ENCODE measurements at places on chromosomes 4 and X.

DNA sequence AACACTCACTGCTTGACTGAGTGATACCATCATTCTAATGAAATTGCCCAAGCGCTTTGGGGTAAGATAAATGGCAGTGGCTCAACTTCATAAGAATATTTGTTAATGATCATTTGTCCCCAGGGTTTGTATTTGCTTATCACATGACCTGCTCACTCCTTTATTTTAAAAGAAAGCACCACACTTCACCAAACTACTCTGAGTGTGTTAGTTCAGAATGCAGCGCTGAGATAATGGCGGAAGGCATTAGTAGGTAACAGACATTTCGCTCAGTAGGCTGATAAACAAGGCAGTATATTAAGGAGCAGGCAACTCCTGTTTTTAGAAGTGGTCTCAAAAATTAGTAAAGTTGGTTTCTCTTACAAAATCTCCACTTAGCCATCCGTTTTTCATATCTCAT lies 1.6 kb downstream of the SNX25 start:
- peak; percentile 48 for DNase-seq

GRCh38 chr4:142351958-142352357 lies 494.1 kb downstream of the INPP4B start:
- peak; percentile 97 for DNase-seq

- DNase-seq = no peak
Observed at GRCh38 chr4:134189480-134189879, 12.1 kb downstream of the PABPC4L start.

DNA sequence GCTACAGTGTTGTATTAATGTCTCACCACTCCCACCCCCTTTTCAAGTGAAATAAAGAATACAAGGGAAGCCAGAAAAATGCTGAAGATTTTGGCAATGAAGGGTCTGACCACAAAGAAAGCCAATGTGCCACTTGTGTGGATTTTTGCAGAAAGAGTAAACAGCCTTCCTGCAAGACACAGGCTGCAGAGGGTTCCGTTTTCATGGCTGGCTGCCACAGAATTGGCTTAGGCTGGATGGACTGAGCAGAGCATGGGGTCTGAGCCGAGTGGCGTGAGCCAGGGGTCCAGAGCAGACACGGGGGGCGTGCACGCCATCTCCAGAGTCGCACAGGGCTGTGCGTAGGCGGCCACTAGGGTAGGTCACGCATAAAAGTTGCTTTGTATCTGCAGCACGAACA lies 69.2 kb downstream of the MTNR1A start:
- DNase-seq = no peak

DNA sequence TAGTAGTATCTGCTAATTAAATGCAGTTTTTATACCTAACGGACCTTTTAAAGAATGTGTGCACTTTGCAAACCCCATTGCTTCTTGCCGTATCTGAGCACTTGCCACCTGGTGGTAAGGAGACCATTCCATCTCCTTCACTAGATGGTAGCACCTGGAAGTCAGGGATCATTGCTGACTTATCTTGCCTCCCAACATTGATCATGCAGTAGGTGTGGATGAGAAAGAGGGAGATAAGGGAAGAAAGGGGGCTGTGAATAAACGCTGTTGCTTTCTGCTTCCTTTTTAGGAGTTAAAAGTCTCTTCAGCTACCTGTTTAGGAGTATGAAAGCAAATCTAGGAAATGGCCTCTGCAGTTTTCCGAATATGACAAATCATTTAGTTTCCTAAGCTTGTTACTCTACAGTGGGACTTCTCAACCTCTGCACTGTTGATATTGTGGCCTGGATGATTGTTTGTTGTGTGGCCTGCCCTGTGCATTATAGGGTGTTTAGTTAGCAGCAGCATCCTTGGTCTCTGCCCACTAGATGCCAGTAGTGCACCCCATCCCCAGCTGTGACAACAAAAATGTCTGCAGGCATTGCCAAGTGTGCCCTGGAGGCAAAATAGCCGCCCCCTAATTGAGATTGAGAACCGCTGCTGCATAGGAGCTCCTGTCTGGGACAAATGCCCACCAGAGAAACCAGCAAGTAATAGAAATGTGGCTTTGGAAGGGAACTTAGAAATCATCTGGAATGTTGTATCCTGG lies 38.8 kb downstream of the GAB1 start:
- DNase-seq = peak; percentile 58

DNA sequence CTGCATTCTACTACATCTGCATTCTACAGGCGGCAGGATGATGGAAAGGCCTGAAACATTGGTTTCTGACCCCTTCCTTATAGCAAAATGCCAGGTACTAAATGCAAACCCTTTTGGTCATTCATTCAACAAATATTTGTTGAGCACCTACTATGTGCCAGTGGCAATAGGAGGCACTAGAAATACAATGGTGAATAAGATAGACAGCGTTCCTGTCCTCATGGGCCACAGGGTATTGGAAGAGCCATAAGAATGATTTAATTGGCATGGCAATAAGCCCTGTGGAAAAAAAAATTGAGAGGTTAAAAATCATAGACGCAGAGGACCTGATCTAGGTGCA lies 17.3 kb upstream of the LAP3 start:
- no peak for DNase-seq

- peak; percentile 73 for DNase-seq
Observed at GRCh38 chr4:133151691-133152329, 2.7 kb downstream of the PCDH10 start.

DNA sequence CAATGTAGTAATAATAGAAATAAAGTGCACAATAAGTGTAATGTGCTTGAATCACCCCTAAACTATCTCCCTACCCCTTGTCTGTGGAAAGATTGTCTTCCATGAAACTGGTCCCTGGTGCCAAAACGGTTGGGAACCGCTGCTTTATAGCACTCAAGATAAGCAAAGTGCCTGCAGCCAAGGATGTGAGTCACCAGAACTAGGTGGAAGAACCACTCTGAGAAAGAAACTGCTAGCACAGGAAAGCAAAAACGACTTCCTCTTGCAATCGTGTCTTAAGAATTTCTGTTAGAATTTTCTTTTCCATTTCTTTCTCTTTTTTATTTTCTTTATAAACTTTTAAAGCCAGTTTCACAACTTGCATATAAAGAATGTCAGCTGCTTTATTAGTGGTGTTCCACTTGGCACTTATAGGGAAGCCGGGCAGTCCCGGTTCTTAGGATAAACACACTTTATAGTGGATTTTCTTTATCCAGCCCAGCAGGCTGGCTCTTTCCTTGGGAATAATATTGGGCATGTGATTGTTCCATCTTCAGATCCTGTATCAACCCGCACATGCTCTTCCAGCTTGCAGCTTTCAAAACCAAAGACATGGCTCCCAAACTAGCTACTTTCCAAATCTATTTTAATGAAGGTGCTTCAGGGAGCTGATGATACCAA lies 32.3 kb upstream of the CXCL8 start:
- peak; percentile 90 for DNase-seq

DNA sequence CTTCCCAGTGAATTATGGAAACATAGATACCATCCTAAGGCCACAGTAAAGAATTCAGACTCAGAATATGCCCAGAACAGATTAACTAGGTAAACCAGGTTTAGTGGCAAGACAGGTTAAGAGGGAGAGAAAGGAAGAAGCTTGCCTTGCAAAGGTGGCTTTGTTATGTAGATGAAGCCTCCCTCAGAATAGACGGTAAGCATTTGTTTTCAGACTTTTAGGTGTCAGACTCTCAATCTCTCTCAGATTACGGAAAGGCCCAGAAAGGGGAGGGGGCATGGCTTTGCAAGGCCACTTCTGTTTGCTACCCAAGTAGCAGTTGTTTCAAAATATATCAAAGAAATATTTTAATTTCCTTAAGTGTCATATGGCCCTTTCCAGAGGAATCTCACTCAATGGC lies 457.1 kb upstream of the BOD1L1 start:
- no peak for DNase-seq

- DNase-seq = peak; percentile 12
Observed at GRCh38 chrX:118459494-118459893, 36.1 kb upstream of the DOCK11 start.

DNA sequence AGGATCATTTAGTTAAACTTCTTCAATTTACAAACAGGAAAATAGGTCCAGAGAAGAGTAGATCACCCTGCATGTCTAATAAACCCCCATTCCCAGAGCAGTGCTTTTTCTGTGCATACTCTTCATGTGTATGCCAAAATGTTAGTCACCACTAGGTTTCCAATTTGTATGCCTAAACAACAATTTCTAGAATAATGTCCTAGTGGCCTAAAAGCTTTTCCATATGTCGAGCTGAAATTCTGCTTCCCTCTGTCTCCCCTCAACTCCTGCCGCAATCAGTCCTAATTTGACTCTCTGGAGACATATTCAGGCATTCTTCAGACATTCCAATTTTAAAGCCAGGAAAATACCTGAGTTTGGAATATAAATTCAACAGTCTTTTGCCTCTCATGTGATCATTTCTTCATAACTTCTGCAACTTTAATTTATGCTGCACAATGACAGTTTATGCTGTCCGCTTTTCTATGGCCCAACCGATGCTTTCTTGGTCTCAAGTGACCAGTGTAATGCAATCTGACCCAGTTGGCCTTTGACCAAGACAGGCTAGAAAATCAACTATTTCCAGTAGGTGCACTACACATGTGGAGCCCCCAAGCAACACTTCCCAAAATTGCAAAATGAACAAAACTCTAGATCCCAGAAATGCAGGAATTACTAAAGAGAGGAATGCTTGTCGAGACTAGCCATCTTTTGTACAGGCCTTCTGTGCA lies 122.9 kb upstream of the FMR1 start:
- DNase-seq = no peak

Measured in endothelial cell of umbilical vein (primary cell).